ENCODE measurements at places on chromosomes 6 and 20.

DNA sequence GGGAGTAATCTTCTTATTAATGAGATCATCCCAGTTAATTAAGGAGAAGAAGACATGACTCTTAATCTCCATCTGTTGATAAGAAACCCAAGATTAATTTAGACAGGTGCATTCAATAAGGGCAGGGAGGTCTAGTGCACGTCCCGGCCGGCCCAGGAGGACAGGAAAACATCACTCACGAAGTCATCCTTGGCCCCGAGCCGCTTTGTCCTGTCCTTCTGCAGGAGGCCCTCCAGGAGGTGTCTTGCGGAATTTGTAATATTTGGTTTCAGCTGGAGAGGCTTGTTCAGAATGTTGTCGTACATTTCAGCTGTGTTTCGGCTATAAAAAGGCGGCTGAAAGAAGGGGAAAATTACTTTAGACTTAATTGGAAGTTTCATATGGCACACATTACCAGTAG lies 118.4 kb upstream of the SLC2A12 start:
- DNase-seq: peak; percentile 36

DNA sequence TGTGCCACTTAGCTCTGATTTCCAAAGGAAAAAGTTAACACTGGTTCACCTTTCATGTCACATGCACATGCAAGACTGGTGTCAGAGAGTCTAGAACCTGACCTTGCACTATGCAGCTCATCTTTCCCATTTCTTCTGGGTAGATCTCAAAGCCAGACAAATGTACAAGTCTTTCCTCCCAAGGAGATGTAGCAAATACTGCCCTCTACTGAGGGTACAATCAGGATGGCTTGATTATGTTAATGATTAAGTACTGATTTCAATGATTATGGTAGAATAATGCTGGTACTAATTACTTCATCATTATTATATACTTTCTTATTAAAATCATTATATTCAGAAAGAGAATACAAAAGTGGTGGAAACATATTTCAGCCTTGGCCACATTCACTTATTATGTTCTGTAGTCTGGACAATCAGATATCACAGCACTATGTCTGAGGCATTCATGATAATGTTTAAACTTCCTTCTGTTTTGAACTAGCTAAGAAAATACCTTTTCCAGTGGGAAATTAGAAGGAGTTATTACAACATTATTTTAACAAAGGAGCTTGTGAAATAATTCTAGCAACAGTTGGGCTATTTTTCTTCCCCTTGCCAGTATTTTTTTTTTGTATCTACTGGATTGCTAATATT lies 68.5 kb upstream of the FOXO3 start:
- DNase-seq: peak; percentile 58

DNA sequence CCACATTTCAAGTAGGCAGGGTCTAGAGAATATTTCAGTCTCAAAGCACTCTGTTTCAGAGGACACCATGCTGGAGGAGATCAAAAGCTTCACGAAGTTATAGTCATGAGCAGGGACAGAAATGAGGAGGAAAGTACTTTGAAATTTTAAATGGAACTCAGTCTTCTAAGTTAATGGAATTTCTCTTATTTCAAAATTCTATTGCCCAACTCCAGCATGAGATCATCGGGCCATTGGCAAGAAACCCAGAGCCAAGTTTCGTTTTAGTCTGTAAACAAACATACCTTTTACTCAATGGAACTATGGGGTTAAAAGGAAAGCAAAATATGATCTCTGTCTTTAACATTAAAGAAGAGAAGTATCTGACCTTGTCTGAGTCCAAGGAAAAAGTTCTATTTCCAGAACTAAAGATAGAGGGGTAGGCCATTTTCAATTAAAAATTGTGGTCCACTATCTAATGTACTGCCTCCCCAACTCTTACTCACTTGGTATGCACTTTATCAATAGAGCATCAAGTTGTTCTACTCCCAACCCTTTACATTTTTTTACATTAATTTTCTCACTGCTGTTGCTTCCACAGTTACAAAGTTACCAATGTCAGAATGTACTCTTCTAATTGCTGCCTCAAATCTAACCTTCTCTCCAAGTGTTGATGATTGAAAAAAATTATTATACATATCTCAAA lies 235.3 kb upstream of the NRSN1 start:
- DNase-seq: peak; percentile 5

- peak; percentile 23 for DNase-seq
Observed at GRCh38 chr20:3612795-3613572, 50.2 kb downstream of the GFRA4 start.

DNA sequence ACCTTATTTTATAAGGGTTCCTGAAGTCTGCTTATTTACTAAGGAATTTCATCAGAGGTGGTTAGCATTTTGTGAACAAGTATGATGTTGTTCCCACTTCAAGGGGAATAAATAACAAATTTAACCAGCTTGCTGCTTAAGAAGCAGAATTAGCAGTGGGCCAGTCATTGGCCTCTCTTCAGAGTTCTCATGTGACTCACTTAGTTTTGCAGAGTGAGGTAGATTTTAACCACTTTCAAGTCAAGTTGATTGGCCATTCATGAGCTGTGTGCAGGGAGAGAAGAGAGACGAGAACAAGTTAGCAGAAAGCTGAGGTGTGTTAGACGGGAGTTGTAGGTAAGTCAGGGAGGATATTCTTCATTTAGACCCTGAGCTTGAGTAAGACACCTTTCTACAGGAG lies 18.1 kb downstream of the TOP1 start:
- no peak for DNase-seq

- no peak for DNase-seq
Observed at GRCh38 chr6:89284963-89285735, 29.9 kb downstream of the GABRR2 start.

- peak; percentile 63 for DNase-seq
Observed at GRCh38 chr6:11198663-11199603, 33.5 kb downstream of the NEDD9 start.

DNA sequence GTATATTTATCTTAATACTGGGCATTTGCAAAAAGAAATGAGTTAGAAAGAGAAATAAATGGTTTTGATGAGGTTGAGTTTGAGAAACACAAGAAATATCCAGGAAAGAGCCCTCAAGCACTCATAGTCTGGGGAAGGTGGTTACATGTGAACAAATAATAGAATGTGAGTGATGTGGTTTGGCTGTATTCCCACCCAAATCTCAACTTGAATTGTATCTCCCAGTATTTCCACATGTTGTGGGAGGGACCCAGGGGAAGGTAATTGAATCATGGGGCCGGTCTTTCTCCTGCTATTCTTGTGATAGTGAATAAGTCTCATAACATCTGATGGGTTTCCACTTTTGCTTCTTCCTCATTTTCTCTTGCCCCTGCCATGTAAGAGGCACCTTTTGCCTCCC lies 334.1 kb downstream of the COL12A1 start:
- peak; percentile 74 for DNase-seq

DNA sequence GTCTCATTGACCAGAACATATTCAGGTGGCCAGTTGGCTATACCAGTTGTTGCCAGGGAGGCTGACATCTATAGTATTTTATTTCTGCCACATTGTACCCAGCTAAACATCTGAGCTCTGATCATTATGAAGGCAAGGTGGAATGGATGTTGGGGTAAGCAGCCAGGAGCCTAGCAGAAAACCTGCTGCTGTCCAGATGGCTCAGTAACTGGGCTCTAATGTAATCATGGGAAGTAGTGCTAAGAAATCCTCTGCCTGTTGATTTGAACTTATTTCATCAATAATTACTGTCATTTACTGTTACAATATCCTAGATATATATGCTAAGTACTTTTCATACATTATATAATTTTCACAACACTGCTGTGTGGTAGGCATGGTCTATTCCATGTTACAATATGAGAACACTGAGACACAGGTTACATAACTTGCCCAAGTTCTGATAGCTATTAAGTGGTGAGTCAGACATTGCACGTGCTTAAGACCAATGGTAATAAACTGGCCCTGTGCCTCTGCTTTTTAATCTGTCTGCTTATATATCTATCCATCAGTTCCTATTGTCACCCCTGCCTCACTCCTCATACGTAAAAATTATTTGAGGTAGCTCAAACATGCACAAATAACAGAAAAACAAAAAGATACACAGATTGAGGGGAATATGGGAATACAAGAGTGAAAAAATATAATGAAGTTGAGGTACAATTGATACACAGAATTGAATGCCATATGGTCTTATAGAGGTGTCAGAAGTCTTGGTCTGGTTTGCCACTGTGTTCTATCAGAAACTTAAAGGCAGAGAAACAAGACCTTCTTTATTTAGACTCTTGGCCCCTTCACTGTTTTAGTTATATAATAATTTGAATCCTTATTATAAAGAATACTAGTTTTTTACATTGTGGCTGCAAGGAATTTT lies 25.2 kb downstream of the TBPL1 start:
- peak; percentile 78 for DNase-seq

DNA sequence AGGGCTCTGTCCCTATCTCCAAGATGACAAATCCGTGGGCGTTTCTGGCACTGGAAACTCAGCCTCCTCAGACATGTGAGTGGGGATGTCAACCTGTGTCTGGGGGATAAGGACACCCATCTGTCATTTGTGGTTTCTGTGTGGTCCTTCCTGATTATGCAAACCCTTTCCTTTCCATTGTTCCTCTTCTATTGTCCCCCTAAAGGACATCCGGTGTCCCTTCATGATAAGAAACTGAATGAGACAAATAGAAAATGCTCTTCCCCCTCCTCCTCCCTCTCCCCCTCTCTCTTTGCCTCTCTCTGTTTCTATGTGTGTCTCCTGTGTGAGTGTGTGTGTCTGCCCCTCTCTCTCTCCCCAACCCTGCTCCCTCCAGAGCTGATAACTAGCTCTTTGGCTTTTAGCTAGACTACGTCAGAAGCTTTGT lies 11.5 kb upstream of the GLP1R start:
- DNase-seq: no peak

GRCh38 chr6:143115728-143116127 lies 55.0 kb downstream of the AIG1 start:
- no peak for DNase-seq

GRCh38 chr20:13857304-13857703 lies 72.5 kb downstream of the NDUFAF5 start:
- DNase-seq: peak; percentile 31

GRCh38 chr6:53239526-53239925 lies 90.9 kb upstream of the GCM1 start:
- no peak for DNase-seq

Measured in AG10803 (cell line).